Glutamatergic neuron (in vitro differentiated cells): ENCODE measurements at places on chromosomes 13 and 19. TPM values are rescaled to one million over a fixed set of nuclear protein-coding genes. Genes with fewer than 3 reads are reported as not detected.

DNA sequence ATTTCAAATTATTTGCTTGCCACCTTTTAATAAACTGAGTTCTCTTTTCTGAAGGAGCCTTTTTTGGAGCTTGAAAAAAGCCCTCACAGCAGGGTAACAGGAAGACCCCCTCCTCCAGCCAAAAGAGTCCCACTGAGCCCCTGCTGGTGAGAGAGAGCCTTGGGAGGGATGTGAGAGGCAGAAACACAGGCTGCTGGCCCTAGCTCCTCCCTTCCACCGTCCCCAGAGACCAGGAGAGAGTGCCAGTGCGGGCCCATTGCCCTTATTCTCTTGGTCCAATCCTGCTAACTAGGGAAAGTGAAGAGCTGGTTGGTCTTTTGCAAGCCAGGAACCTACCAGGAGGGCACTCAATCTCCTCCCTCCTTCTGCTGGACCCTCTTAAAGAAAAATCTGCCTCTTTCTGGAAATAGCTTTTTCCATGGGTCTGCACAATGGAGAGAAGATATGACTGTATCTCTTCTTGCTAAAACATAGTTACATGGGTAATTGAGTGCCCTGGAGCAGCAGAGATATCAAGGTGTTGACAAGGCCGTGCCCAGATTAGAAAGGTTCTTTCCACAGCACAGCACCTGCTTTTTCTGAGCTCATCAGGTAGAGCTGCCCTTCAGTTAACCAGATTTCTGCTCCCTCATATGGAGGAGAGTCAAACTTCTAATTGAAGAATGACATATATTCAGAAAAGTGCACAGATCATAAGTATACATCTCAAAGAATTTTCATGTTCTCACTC lies 113.9 kb downstream of the LRCH1 start:
- H3K4me3 ChIP-seq = no peak overlapping the region
- DNase-seq = peak; percentile 49
- H3K27ac ChIP-seq = no peak overlapping the region
- peaks cover 27% of the 10 kb centered on the region for H3K4me1 ChIP-seq
- peaks cover 2% of the 10 kb centered on the region for H3K27me3 ChIP-seq

- no peak overlapping the region for H3K27ac ChIP-seq
- H3K4me3 ChIP-seq = no peak overlapping the region
- H3K36me3 ChIP-seq = peaks cover 4% of the 10 kb centered on the region
These were observed 21.3 kb downstream of the B3GLCT start for GRCh38 chr13:31221057-31221456.

MEIOSIN gene
- total RNA-seq = not detected

ZNF446 gene
- total RNA-seq = 11.9 TPM
